ENCODE measurements at places on chromosomes 7 and 10.

- DNase-seq = no peak
These were observed 448.5 kb downstream of the NXPH1 start for GRCh38 chr7:8881916-8882315.

DNA sequence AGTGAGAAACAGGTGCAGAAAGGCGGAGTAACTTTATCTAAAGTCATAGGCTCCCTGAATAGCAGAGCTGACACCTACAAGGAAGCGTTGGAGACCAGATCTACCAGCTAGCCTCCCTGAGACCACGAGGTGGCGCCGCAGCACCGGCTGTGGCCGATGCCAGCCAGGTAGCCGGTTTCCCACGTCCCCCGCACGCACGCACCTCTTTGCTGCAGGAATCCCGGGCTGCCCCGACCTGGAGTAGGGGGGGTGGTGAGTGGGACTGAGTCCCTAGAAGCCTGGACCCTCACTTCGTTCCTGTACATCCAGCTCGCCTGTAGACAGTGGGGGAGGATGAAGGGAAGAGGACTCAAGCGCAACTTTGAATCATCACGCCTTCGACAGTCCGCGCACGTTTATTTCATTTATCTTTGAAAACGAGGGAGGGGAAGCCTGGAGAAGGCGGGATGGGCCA is 3.7 kb downstream of the ELOVL3 start:
- DNase-seq = peak; percentile 89

DNA sequence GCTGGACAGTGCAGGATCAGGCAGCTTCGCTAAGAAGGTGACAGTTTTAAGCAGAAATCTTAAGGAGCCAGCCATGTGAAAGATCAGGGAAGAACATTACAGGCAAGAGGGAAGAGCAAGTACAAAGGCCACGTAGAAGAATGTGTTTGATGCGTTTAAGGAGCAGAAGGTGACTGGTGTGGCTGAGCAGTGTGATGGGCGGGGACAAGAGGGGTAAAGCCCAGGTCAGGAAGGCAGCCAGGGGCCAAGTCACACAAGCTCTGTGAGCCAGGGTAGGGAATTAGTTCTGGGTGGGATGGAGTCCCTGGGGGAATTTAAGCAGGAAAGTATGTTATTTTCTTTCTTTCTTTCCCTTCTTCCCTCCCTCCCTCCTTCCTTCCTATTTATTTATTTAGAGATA is 166.9 kb downstream of the SH3PXD2A start:
- DNase-seq = no peak

DNA sequence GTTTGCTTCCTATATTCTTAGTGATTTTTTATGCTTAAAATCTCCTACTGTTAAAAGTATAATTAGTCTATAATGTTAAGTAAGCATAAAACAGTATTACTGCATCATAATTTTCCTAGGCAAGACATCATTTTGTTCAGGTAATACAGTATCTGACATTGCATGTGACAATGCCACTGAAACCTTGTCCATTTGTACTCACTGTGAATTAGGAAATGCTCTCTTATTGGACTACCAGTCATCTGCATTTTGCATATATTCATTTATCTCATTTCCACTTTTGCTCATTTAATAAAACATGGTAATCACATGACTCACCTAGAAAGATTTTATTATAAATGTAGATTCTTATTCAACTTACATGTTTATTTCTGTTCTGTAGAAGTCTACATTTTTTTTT is 379.1 kb downstream of the ETV1 start:
- DNase-seq = no peak

DNA sequence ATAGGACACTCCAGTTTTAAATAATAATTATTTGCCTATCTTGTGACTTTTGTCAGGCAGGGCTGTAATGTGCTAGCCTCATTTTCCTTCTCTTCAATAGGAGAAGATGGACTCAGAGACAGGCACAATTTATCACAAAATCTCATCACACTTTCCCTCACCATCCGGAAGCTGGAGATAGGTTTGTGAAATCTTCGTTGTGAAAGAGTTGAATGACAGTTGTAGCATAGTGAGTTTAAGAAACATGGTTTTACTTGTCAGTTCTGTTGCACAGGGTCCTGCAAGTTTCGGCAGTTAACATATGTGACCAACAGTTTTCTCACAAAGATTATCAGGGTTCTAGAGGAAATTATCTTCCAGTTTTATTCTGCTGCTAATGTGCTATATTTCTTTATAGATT is 37.7 kb upstream of the MAP3K8 start:
- DNase-seq = no peak

GRCh38 chr10:100072514-100072913 is 9.2 kb downstream of the CPN1 start:
- no peak for DNase-seq

GRCh38 chr7:17651863-17652385 is 288.4 kb downstream of the SNX13 start:
- DNase-seq = no peak
